ENCODE measurements at places on chromosomes 2 and 18. TPM values are rescaled to one million over a fixed set of nuclear protein-coding genes. Genes with fewer than 3 reads are reported as not detected.

Gene AMER3
- polyA plus RNA-seq, result 0.45 TPM

Gene LYG1
- 1.5 TPM for polyA plus RNA-seq

Gene DHRS9
- polyA plus RNA-seq, result 1.1 TPM

GRCh38 chr2:22788749-22789327 lies 596.1 kb upstream of the KLHL29 start:
- DNase-seq, result no peak

- DNase-seq, result peak; percentile 11
Observed at GRCh38 chr2:226524381-226524843, 275.2 kb downstream of the IRS1 start.

GRCh38 chr2:208280234-208280633 lies 14.2 kb downstream of the PIKFYVE start:
- DNase-seq, result no peak

DNA sequence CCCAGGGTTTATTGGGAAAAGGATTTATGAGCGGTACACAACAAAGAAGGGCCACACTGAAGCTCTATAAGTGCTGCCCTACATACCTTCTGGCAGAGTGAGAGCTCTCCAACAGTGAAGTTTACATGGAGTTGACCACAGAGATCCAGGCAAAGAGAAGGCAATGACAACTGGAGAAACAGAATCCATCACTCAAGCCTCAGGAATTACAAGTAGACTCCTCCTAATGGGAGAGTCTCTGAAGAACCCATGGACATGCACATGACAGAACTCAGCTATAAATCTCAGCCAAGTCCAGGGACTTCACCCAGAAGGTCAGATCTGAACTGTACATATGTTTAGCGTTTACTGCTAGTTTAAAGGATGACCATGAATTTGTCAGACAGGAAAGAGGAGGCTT lies 164.7 kb downstream of the DNAH7 start:
- DNase-seq, result no peak

GRCh38 chr2:182522972-182523473 lies 96.2 kb upstream of the PDE1A start:
- no peak for DNase-seq

DNA sequence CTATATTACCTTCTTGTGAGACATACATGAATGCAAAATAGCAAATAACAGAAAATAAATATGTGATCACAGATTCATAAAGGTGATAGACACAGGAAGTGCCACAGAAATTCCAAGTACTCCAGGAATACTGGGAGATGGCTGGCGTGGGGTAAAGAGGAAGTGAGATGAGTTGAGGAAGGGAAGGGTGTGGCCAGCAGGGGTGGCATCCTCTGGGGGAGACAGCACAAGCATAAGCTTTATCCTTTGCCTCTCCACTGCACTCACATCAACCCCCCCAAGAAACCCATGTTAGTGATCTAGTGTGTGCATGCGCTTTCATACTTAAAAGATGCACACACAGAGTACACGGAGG lies 94.8 kb upstream of the B3GNT7 start:
- DNase-seq, result no peak

GRCh38 chr2:118913131-118913802 lies 28.7 kb upstream of the MARCO start:
- DNase-seq, result no peak

DNA sequence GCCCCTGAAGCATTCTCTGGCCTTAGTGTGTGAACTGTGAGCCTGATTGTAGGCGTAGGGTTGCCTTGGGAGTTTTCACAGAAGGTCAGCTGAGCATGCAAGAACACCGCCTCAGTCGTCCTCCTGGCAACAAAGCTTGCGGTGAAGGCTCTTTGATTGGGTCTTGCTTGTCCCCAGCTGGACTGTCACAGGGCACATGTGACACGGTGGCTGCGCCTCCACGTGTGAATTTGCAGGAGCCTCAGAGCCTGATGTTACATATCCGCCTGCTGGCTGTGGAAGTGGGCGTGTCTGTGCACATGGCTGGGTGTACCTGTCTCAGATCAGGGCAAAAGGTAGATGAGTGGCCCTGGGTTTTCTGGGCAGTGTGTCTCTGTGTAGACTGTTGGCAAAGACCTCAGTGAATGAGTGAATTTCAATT lies 228.7 kb downstream of the HAUS1 start:
- no peak for DNase-seq

GRCh38 chr2:229519655-229520430 lies 194.5 kb downstream of the DNER start:
- no peak for DNase-seq

- DNase-seq, result no peak
Observed at GRCh38 chr2:27194538-27195354, 17.1 kb upstream of the ATRAID start.

GRCh38 chr18:45291621-45292615 lies 323.4 kb upstream of the SLC14A2 start:
- DNase-seq, result no peak

Measured in small intestine (tissue), 16 donors.